Aorta (tissue), 5 donors: ENCODE measurements at places on chromosomes 5 and 9. TPM values are rescaled to one million over a fixed set of nuclear protein-coding genes. Genes with fewer than 3 reads are reported as not detected.

Gene DRD1
- 0.62 TPM for total RNA-seq

Gene GABRA1
- not detected for total RNA-seq

Gene FAM221B
- total RNA-seq: not detected

Gene LCN15
- not detected for total RNA-seq

Gene GRIN3A
- 0.13 TPM for total RNA-seq

Gene CFAP157
- total RNA-seq: 0.60 TPM

Gene TAF1L
- total RNA-seq: 0.06 TPM

Gene SLC28A3
- total RNA-seq: 0.39 TPM

Gene ADAMTSL2
- 1.9 TPM for total RNA-seq

DNA sequence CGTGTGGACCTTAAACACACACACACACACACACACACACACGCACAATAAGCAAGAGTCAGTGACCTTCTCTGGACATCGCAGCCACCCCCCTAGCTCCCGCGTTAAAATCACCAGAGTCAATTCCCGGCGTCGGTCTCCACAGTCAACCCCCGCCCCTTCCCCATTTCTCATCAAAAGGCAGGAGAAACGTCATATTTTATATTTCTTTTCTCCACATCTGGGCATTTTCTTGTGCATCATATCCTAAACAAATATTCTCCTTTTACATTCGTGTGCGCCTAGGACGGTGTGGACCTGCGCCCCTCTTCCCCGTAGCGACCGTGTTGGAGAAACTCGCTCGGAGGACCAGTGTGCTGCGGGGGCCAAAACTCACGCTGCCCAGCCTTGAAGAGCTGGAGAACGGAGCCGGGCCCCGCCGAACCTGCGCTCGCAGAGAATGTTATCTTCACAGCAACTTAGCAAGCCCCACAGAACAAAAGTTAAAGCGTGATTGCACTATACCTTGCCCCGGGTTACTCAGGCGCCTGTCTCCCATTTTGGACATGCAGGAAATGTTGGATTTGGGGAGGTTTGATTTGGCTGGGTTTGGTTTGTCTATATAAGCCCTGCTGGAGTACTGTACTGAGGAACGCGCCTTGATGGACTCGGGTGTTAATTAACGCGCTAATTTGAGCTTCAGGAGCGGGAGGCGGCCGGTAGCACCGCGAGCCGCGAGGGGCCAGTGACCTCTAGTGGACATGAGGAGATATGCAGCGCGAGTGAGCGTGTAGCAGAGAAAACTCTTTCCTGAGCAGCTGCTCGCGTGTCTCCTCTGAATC, 192.4 kb downstream of the MEF2C start:
- H3K4me3 ChIP-seq: no peak overlapping the region
- H3K36me3 ChIP-seq: no peaks in the 10 kb centered on the region
- no peaks in the 10 kb centered on the region for H3K4me1 ChIP-seq
- no peak overlapping the region for H3K27ac ChIP-seq
- DNase-seq: peak; percentile 67
- peaks cover 3% of the 10 kb centered on the region for H3K27me3 ChIP-seq

DNA sequence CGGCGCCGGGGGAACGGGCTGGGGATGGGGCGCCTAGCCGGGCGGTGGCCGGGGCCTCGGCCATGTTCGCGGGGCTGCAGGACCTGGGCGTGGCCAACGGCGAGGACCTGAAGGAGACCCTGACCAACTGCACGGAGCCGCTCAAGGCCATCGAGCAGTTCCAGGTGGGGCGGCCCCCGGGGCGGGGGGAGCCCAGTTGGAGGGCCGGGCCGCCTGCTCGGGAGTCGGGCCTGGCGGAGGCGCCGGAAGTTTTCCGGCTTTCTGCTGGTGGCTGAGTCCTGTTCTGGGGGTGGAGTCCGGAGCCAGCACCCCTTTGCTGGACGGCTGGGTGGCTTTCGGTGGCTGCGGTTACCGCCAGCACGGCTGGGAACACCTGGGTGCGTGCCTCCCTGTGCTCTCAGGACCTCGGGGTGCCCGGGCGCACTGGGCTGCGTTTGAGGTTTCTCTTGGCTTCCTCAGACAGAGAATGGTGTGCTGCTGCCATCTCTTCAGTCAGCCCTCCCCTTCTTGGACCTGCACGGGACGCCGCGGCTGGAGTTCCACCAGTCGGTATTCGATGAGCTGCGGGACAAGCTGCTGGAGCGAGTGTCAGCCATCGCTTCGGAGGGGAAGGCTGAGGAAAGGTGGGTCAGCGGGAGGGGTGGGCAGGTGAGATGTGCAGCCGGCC, 454 bp downstream of the NELFB start:
- no peaks in the 10 kb centered on the region for H3K27me3 ChIP-seq
- H3K27ac ChIP-seq: no peak overlapping the region

DNA sequence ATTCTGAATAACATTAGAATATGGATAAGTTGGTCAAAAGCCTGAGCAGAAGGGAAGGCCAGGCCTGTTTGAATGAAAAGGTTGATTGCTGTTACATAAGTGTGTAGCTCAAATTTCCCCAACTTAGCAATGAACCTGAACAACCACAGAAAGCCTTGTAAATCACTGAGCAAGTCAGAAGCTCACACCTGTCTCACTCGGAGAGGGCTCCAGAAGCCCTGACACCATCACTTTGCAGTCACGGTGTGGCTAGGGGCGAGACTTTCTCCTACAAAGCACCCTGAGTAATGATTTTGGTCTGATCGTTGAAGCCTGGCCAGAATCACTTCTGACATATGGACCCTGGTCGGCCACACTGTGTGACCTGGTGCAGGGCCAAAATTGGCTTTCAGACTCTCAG, 62.0 kb downstream of the MTX3 start:
- no peak for DNase-seq
- no peaks in the 10 kb centered on the region for H3K27me3 ChIP-seq
- H3K27ac ChIP-seq: no peak overlapping the region
- no peak overlapping the region for H3K4me3 ChIP-seq
- no peaks in the 10 kb centered on the region for H3K4me1 ChIP-seq

DNA sequence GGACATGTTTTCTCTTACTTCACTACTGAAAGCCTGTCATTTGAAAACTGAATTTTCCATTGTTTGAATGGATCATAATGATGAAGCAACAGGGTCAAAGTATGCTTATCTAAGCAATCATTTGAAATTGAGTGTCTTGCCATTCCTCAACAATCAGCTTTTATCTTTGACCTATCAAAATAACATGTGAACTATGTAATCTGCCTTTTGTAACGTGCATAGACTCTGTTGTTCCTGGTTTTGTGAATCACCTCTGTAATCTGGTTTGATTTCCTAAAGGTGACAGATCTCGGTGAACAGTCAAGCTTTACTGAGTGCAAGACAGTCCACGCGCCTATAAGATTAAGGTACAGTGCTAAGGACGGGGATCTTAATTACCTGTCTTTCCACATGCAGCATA, 3.3 kb downstream of the MEF2C start:
- H3K36me3 ChIP-seq: no peaks in the 10 kb centered on the region
- H3K4me3 ChIP-seq: peak overlapping the region; percentile 96
- no peaks in the 10 kb centered on the region for H3K27me3 ChIP-seq
- no peaks in the 10 kb centered on the region for H3K4me1 ChIP-seq

GRCh38 chr5:171521219-171521633, 101.8 kb downstream of the FGF18 start:
- peak; percentile 86 for DNase-seq
- no peaks in the 10 kb centered on the region for H3K4me1 ChIP-seq
- H3K27ac ChIP-seq: no peak overlapping the region
- H3K36me3 ChIP-seq: no peaks in the 10 kb centered on the region
- H3K4me3 ChIP-seq: no peak overlapping the region

GRCh38 chr5:41519801-41520200, 9.4 kb upstream of the PLCXD3 start:
- H3K27ac ChIP-seq: no peak overlapping the region
- no peaks in the 10 kb centered on the region for H3K36me3 ChIP-seq
- no peaks in the 10 kb centered on the region for H3K27me3 ChIP-seq
- H3K4me3 ChIP-seq: no peak overlapping the region
- DNase-seq: no peak

DNA sequence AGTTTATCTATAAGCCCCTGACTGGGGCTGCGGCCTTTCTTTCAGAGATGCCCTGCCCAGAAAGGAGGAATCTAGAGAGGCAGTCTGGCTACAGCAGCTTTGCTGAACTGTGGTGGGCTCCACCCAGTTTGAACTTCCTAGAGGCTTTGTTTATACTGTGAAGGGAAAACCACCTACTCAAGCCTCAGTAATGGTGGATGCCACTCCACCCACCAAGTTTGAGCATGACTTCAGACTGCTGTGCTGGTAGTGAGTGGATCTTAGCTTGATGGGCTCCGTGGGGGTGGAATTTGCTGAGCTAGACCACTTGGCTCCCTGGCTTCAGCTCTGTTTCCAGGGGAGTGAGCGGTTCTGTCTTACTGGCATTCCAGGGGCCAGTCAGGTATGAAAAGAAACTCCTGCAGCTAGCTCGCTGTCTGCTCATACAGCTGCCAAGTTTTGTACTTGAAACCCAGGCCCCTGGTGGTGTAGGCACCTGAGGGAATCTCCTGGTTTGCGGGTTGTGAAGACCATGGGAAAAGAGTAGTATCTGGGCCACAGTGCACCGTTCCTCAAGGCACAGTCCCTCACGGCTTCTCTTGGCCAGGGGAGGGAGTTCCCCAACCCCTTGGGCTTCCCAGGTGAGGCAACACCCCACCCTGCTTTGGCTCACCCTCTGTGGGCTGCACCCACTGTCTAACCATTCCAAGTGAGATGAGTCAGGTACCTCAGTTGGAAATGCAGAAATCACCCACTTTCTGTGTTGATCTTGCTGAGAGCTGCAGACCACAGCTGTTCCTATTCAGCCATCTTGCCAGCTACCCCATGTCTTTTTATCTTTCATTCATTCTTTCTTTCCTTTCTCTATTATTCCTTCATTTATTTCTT, 211.8 kb upstream of the C9orf72 start:
- H3K4me1 ChIP-seq: no peaks in the 10 kb centered on the region
- H3K36me3 ChIP-seq: no peaks in the 10 kb centered on the region
- H3K27me3 ChIP-seq: no peaks in the 10 kb centered on the region
- no peak for DNase-seq
- no peak overlapping the region for H3K27ac ChIP-seq

DNA sequence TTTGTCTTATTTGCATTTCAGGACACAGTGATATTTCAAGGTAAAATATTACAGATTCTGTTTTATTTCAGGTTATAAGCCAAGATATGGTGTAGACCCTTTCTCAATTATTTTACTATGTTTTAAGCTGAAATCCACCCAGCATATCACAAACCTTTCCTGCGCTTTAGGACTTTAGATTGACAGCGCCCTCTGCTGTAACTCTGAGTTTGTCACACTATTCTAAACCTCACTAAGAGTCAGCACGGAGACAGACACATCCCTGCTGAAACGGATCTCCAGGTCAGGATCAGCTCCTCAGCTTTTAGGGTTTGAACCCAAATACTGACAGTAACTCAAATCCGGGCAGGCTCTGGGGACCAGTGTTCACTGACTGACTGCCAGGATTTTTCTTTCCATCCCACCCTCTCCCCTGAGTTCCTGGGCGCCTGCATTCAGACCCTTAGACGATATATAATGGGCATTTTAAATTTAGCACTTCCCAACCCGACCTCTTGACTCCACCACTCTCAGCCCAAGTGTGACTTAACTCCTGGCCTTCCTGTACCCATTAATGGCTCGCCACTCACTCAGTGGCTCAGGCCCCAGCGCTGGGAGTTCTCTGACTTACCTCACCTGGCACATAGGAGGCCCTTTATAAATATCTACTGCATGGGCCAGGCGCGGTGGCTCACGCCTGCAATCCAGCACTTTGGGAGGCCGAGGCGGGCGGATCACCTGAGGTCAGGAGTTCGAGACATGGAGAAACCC, 33.5 kb downstream of the TLX3 start:
- H3K27ac ChIP-seq: no peak overlapping the region
- H3K27me3 ChIP-seq: no peaks in the 10 kb centered on the region
- no peak for DNase-seq
- H3K4me3 ChIP-seq: no peak overlapping the region
- no peaks in the 10 kb centered on the region for H3K4me1 ChIP-seq

DNA sequence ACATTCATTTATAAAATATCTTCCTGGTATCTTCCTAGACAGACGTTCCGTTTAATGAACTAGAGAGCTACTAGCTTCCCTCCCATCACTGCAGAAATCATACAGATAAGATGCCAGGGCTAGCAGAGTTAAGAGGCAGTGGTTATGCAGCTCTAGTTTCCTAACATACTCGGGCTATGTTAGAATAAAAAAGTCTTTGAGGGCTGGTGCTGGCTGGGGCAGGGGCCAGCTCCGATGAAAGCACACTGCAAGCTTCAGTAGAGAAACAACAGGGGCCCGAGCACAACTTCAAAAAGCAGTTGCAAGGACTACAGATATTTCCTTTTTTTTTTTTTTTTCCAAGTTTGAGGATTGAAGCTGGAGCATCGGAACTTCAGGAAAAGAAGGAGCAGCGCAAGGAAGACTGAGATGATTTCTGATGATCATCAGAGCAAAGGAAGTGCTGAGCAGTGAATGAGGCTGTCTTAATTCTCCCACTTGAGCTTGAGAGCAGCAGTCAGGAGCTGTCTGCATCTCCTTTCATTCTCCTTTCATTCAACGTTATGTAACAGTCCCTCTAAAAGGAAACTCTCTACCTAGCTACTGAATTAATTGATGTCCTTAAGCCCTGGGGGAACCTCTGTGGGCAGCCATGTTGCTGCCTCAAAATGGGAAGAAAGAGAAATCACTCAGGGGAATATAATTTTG, 47.6 kb upstream of the ADCY2 start:
- no peaks in the 10 kb centered on the region for H3K27me3 ChIP-seq
- no peak for DNase-seq
- no peaks in the 10 kb centered on the region for H3K4me1 ChIP-seq
- no peak overlapping the region for H3K27ac ChIP-seq
- H3K4me3 ChIP-seq: no peak overlapping the region

DNA sequence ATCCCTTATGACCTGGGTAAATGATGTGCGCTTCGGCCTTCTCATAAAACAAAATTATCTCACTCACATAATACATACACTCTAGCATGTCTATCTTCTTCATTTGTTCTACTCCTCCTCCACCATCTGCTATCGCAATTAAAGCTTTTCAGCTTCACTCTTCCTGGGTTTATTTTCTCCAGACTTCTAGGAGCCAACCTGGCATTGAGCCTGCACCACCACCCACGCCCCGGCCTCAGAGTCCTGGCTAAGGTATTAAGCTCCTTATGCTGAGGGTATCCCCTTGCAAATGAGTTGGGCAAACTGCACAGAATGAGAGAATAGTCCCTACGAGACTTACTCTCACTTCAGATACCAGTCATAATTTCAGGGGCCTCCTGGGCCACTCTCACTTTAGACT, 236.1 kb upstream of the CDH12 start:
- no peak for DNase-seq
- H3K4me3 ChIP-seq: no peak overlapping the region
- H3K27me3 ChIP-seq: no peaks in the 10 kb centered on the region

- H3K27me3 ChIP-seq: no peaks in the 10 kb centered on the region
- no peak overlapping the region for H3K4me3 ChIP-seq
- H3K36me3 ChIP-seq: no peaks in the 10 kb centered on the region
- no peaks in the 10 kb centered on the region for H3K4me1 ChIP-seq
These were observed 134.4 kb downstream of the PTTG1 start for GRCh38 chr5:160555971-160556631.

DNA sequence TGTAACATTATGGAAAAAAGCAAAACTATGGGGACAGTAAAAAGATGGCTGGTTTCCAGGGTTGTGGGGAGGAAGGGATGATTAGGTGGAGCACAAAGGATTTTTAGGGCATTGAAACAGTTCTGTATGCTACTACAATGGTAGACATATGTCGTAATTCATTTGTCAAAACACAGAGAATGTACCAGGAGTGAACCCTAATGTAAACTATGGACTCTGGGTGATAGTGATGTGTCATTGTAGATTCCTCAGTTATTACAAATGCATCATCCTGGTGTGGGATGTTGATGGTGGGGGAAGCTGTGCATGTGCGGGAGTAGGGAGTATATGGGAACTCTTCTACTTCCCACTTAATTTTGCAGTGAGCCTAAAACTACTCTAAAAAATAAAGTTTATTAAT, 135.0 kb upstream of the GABRP start:
- no peak for DNase-seq
- H3K27ac ChIP-seq: no peak overlapping the region
- no peak overlapping the region for H3K4me3 ChIP-seq
- no peaks in the 10 kb centered on the region for H3K36me3 ChIP-seq
- H3K27me3 ChIP-seq: no peaks in the 10 kb centered on the region
